ENCODE measurements at places on chromosomes 3 and 15. TPM values are rescaled to one million over a fixed set of nuclear protein-coding genes. Genes with fewer than 3 reads are reported as not detected.

- DNase-seq: peak; percentile 51
Measured at GRCh38 chr3:101567528-101568317, 6.1 kb downstream of the TRMT10C start.

The CAPN3 gene
- 2.6 TPM for total RNA-seq

DNA sequence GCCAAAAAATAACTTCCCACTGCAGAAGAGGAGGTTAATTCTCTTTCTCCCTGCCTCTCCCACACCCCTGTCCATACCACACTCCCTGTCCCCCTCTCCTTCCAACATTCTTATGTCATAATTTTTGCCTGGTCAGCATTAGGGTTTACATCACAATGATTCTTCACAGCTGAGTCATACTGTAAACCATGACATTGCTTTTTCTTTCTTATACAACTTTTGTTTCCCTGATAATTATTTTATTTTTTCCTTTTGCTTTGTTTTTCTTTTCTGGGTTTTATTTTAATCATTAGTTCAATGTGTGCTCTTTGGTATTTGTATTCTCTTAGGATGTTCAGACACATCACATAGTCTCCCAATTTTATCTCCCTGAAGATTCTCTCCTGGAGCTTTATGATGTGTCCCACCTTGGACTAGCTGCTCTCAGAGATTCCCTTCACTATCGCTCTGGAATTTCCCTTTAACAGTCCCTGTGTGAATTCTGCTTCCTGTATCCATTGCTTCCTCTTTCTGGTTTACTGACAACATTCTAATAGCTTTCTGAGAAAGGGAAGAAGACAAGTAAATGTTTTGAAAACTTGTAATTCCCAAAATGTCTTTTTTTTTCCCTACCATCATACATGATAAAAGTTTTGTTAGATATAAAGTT, 70.7 kb downstream of the SOX2 start:
- DNase-seq: peak; percentile 12

The GOLGA8H gene
- total RNA-seq: under 0.01 TPM

DNA sequence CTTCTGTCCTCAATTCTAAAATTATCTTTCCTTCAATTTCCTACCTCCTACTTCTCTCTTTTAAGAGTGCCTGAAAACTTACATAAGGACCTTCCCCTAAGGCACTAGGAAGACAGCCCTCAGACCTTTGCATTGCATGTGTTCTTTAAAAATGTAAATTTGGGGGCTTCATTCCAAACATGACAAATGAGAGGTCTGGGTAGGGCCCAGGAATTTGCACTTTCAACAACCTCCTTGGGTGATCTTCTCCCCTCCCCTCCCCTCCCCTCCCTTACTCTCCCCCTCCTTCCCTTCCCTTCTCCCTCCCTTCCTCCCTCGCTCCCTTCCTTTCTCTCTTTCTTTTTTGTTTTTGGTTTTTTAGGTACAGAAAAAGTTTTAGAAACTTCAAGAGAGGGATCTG, 18.7 kb downstream of the USF3 start:
- DNase-seq: no peak

GRCh38 chr3:179451265-179452175, at the start of gene GNB4:
Gene GNB4, minus strand, starts transcription at chr3:179451470. Its CDS starts 25,270 bp downstream, at chr3:179426200.
- DNase-seq: peak; percentile 86
